Activated CD4-positive, alpha-beta memory T cell treated with anti-CD3 and anti-CD28 coated beads for 36 hours (primary cell): ENCODE measurements at places on chromosomes 5 and 9.

GRCh38 chr9:135422341-135422944, 57.1 kb upstream of the PPP1R26 start:
- no peak overlapping the region for H3K4me3 ChIP-seq
- no peaks in the 10 kb centered on the region for H3K36me3 ChIP-seq
- DNase-seq: no peak
- H3K4me1 ChIP-seq: no peaks in the 10 kb centered on the region
- peaks cover 21% of the 10 kb centered on the region for H3K27me3 ChIP-seq

DNA sequence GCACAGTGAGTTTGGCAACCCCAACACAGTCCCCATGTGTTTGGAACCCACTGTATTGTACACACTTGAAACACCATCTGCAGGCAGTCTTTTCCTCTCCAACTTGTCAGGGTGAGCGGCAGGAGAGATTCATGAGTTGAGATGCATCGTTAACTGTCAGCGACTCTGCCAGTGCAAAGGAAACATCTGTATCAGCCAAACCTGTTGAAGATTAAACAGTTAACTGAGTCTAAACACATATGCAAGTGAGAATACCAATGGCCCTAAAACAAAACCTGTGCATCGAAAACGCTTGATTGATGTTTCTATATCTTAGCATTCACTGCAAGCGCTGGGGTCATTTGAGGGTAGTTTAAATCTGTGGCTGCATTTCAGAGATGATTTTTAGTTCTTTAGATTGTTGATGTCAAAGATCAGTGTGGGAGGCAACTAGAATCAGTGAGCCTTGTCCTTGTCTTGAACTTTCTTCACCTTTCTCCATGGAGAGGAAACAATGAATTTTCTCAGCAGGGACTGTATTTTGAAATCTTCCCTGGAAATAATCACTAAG, 41.3 kb upstream of the PAM start:
- H3K27me3 ChIP-seq: peaks cover 13% of the 10 kb centered on the region
- peaks cover 2% of the 10 kb centered on the region for H3K36me3 ChIP-seq
- peaks cover 4% of the 10 kb centered on the region for H3K4me1 ChIP-seq

- no peaks in the 10 kb centered on the region for H3K36me3 ChIP-seq
- no peak overlapping the region for H3K27ac ChIP-seq
- H3K4me1 ChIP-seq: no peaks in the 10 kb centered on the region
- H3K27me3 ChIP-seq: peaks cover 30% of the 10 kb centered on the region
These were observed 341.4 kb downstream of the DIRAS2 start for GRCh38 chr9:90301277-90301653.

- no peak overlapping the region for H3K4me3 ChIP-seq
- peaks cover 20% of the 10 kb centered on the region for H3K27me3 ChIP-seq
- H3K27ac ChIP-seq: no peak overlapping the region
- H3K36me3 ChIP-seq: peaks cover 3% of the 10 kb centered on the region
These were observed 814 bp downstream of the PLCXD3 start for GRCh38 chr5:41509399-41510175.

DNA sequence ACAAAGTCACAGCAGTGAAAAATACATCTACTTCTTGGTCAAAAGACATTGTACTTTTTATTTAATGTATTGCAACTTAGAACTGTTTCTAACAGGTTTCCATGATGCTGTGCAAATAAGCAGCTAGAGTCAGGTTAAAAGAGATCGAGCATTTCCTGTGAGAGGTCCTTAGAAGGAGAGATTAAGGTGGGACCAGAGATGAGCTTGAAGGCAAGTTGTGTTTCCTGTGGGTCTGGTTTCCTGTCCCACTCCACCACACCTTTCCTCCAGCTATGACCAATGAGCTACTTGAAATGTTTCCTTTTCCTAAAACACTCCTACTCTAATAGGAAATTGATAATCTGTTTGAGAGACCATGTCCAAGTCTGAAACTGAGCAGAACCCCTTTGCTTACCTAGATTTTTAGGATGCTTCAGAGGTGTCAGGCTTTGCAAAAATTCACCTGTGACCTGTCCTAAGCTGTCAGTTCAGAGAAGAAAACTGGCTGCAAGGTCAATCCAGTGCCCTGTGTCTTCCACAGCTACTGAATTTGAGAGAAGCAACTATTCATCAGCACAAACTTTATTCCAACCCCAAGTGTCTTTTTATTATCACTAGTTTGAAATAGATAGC, 13.1 kb upstream of the RLN1 start:
- no peaks in the 10 kb centered on the region for H3K27me3 ChIP-seq
- no peak overlapping the region for H3K4me3 ChIP-seq
- peak overlapping the region; percentile 33 for H3K27ac ChIP-seq
- DNase-seq: no peak
- peaks cover 34% of the 10 kb centered on the region for H3K4me1 ChIP-seq
- H3K36me3 ChIP-seq: peaks cover 9% of the 10 kb centered on the region

GRCh38 chr5:139210585-139210984, 12.4 kb upstream of the SIL1 start:
- no peak overlapping the region for H3K4me3 ChIP-seq
- peaks cover 2% of the 10 kb centered on the region for H3K4me1 ChIP-seq
- no peak overlapping the region for H3K27ac ChIP-seq
- no peaks in the 10 kb centered on the region for H3K27me3 ChIP-seq
- H3K36me3 ChIP-seq: no peaks in the 10 kb centered on the region

DNA sequence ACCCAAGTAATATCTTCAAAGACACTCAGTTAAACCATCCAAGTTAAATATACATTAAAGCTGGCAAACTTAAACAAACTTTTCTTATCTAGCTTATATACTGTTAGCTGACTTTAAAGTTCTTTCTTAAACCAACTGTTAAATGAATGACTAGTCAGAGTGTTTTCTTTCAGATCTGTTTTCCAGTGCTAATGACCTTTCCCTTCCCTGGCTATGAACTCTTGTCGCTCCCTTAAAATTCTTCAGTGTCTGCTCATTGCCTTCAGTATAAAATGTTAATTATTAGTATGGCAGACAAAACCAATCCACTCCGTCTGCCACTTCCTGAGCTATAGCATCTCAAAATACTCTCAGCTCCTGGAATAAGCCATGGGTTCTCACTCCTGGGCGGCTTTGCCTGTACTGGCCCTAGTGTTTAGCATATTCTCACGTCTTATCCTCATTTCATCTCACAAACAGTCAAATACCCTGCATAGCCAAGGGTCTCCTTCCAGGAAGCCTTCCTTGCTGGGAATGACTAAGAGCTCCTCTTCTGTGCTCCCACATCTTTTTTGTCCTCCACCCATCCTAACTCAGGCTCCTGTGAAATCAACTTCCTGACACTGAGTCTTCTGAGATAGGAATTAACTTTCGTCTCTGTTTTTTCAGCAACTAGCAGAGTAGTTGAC, 87.7 kb downstream of the VCAN start:
- peaks cover 16% of the 10 kb centered on the region for H3K27me3 ChIP-seq
- no peaks in the 10 kb centered on the region for H3K4me1 ChIP-seq
- H3K27ac ChIP-seq: no peak overlapping the region
- H3K4me3 ChIP-seq: no peak overlapping the region

GRCh38 chr9:93622691-93623090, 46.3 kb downstream of the PHF2 start:
- H3K36me3 ChIP-seq: peaks cover 2% of the 10 kb centered on the region
- no peak overlapping the region for H3K4me3 ChIP-seq

GRCh38 chr5:128632264-128632663, 94.2 kb upstream of the FBN2 start:
- no peak overlapping the region for H3K4me3 ChIP-seq
- DNase-seq: no peak
- H3K4me1 ChIP-seq: no peaks in the 10 kb centered on the region
- no peak overlapping the region for H3K27ac ChIP-seq

DNA sequence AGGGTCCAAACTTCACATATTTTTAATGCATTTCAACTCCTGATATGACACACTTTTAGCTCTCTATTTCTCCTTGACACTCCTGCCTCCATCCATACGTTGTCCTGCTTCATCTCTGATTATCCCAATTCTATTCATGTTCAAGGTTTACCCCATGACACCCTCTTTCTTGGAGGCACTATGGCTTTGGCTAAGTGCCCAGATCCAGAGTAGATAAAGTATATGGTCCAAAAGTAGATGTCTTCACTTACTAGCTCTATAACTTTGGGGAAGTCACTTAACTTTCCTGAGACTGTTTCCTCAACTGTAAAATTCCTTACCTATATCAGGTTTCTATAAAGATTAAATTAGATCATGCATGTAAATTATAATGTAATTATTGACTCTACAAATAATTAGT, 36.1 kb downstream of the SLC22A5 start:
- peak overlapping the region; percentile 60 for H3K27ac ChIP-seq
- no peak for DNase-seq
- peaks cover 73% of the 10 kb centered on the region for H3K4me1 ChIP-seq
- H3K27me3 ChIP-seq: no peaks in the 10 kb centered on the region

- no peaks in the 10 kb centered on the region for H3K27me3 ChIP-seq
- no peak overlapping the region for H3K27ac ChIP-seq
- no peak overlapping the region for H3K4me3 ChIP-seq
- H3K36me3 ChIP-seq: no peaks in the 10 kb centered on the region
These were observed 1106.2 kb upstream of the DMAC1 start for GRCh38 chr9:8905731-8906130.

GRCh38 chr5:155303120-155303519, 289.6 kb downstream of the KIF4B start:
- H3K4me1 ChIP-seq: no peaks in the 10 kb centered on the region
- H3K27me3 ChIP-seq: no peaks in the 10 kb centered on the region
- H3K4me3 ChIP-seq: no peak overlapping the region
- no peak for DNase-seq
- H3K36me3 ChIP-seq: no peaks in the 10 kb centered on the region

GRCh38 chr5:87560528-87560927, 147.8 kb upstream of the CCNH start:
- H3K27ac ChIP-seq: no peak overlapping the region
- H3K27me3 ChIP-seq: peaks cover 2% of the 10 kb centered on the region
- H3K36me3 ChIP-seq: no peaks in the 10 kb centered on the region
- no peak overlapping the region for H3K4me3 ChIP-seq
- no peak for DNase-seq

DNA sequence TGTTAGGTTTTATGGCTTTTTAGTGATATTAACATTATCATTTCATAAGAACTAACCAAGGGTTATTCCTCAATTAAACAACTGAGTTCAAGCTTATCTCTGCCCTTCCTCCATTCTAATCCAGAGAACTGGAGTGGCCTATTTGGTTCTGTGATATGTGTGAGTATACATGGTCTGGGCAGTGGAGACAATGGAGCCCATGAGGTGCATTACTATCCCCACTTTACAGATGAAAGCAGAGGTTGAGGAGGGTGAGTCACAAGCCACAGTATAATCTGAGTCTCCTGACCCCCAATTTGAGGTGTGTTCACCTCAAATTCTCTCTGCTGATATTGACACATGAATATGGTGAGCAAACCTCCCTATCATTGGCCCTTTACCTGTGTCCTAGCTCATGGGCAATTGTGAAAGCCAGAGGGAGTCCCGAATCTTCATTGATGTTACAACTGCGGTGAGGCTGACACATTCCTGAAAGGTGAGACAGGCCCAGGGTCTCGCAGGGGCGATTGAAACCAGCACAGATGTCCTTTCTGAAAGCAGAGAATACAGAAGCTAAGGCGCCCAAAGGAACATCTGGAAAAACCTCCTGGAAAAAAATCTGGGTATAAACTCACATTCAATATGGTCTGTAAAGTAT, 217.2 kb downstream of the TARS1 start:
- H3K4me3 ChIP-seq: no peak overlapping the region
- H3K27ac ChIP-seq: no peak overlapping the region
- no peaks in the 10 kb centered on the region for H3K36me3 ChIP-seq
- no peaks in the 10 kb centered on the region for H3K27me3 ChIP-seq
- H3K4me1 ChIP-seq: no peaks in the 10 kb centered on the region

- DNase-seq: no peak
- no peak overlapping the region for H3K4me3 ChIP-seq
- no peaks in the 10 kb centered on the region for H3K4me1 ChIP-seq
- H3K36me3 ChIP-seq: no peaks in the 10 kb centered on the region
- H3K27me3 ChIP-seq: peaks cover 2% of the 10 kb centered on the region
- H3K27ac ChIP-seq: no peak overlapping the region
These were observed 11.9 kb downstream of the FGFR4 start for GRCh38 chr5:177098470-177099141.

DNA sequence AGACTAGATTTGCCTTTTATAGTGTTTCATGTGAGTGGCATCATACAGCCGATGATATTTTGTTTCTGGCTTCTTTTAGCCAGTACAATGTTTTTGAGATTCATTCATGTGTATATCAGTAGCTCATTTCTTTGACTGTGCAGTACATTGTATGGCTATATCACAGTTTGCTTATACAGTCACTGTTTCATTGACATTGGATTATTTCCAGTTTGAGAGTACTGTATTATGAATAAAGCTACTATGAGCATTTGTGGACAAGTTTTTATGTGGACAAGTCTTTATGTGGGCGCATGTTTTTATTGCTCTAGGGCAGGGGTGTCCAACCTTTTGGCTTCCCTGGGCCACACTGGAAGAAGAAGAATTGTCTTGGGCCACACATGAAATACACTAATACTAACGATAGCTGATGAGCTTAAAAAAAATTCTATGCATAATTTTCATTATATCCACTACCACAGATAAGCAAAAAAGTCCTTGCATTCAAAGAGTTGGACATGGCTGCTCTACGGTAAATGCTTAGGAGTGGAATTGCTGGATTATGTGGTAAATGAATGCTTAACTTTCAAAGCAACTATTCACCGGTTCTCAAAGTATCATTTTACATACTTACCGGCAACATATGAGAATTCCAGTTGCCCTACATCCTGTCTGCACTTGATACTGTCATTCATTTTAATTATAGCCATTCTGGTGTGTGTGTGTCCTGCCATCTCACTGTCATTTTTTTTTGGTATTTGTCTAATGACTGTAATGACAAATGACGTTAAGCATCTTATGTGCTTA, 177.8 kb downstream of the RGS3 start:
- H3K36me3 ChIP-seq: no peaks in the 10 kb centered on the region
- no peak overlapping the region for H3K27ac ChIP-seq
- no peak for DNase-seq
- H3K4me1 ChIP-seq: no peaks in the 10 kb centered on the region
- H3K27me3 ChIP-seq: peaks cover 2% of the 10 kb centered on the region

GRCh38 chr5:181173027-181173419, 25.6 kb downstream of the OR2V2 start:
- H3K27me3 ChIP-seq: peaks cover 62% of the 10 kb centered on the region
- H3K4me1 ChIP-seq: peaks cover 40% of the 10 kb centered on the region
- no peaks in the 10 kb centered on the region for H3K36me3 ChIP-seq
- H3K4me3 ChIP-seq: peak overlapping the region; percentile 86

DNA sequence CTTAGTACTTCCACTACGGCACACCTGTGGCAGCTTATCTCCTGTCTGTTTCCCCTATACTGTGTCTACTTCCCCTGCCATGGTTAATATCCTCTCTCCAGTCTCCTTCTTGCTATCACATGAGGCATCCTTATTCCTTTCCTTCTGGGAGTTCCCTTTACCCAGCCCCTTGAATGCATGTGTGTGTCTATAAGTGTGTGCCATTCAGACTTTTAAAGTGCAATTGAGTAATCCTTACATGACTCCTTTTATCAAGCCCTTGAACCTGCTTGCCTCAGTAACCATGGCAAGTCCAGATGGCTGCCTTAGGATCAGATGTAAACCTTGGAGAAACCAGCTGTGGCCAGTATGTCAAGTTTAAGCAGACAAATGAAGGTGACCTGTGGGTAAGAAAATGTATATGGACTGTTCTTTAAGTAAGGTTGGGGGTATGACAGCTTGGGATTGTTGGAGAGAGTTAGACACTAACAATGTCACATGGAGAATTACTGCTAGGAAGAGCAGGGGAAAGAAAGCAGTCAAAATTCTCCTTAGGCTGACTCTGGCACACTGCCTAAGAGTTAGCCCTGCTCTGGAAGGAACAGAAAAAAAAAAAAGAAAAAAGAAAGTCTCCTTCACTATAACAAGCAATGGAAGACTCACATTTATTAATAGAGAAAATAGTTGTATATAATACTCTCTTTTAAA, 142.1 kb downstream of the HINT1 start:
- no peaks in the 10 kb centered on the region for H3K36me3 ChIP-seq
- no peak overlapping the region for H3K27ac ChIP-seq
- H3K4me1 ChIP-seq: no peaks in the 10 kb centered on the region
- no peaks in the 10 kb centered on the region for H3K27me3 ChIP-seq
- no peak for DNase-seq
- no peak overlapping the region for H3K4me3 ChIP-seq
